ENCODE measurements at places on chromosomes 3 and 15.

GRCh38 chr15:25693321-25694238 lies 169.5 kb downstream of the ATP10A start:
- DNase-seq = no peak

- no peak for DNase-seq
Measured at GRCh38 chr3:52998771-52999513, 46.9 kb downstream of the SFMBT1 start.

GRCh38 chr15:97875513-97876280 lies 84.8 kb upstream of the ARRDC4 start:
- DNase-seq = no peak

DNA sequence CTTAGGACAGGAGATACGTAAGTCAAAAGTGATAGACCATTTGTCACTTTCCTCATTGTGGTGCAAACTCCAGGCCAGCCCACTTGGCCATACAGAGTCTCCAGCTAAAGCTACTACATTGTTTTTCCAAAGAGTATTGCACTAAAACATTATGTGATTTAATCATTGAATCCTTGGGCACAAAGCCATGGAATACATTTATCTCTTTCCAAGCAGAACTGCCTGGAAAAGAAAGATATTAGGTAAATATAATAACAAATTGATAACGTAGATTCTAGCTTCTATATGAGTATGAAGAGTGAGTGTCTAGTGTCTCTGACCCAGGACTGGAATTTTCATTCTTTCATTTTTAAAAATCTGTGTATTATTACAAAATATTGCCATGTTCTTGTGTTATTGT lies 863.7 kb upstream of the SEMA6D start:
- DNase-seq = no peak

- no peak for DNase-seq
Measured at GRCh38 chr3:16810593-16811367, 74.0 kb upstream of the PLCL2 start.

DNA sequence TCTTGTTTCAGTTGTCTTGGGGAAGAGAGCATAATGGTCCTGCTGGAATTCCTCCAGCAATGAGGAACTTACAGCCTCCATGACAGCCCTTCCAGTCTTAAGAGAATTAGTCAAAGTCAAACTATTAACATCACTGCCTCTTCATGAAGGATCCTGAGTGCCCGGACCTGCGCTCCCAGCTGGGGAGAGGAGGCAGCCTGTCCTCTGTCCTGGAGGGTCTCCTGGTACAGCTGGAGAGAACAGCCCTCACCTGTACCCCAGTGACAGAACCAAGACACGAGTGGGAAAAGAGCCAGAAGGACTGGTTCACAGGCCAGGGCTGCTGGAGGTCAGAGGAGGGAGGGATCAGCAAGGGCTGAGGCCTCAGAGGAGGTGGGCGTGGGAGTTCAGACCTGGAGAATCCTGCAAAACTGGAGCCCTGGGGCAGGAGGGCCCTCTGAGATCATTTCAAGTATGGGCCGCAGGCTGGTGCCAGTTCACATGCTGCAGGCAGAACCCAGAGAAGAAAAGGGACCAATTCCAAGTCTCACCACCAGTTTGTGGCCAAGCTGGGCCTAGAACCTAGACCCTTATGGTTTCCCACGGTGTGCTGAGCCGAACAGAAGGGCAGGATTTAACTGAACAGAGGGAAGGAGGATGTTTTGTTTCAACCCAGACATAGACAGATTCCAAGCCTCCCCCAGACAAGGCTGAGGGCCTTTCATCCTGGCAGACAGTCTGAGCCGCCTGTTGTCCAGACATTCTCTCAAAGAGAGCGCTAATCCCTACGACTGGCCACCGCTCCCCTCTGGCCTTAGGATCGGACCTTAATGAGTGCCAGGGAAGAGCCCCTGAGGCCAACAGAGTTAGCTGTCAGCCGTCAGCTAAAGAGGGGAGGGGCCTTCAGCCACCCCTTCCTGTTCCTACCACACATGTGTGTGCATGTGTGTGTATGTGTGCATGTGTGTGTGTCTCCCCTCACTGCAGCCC lies 18.2 kb downstream of the LOXL1 start:
- no peak for DNase-seq

DNA sequence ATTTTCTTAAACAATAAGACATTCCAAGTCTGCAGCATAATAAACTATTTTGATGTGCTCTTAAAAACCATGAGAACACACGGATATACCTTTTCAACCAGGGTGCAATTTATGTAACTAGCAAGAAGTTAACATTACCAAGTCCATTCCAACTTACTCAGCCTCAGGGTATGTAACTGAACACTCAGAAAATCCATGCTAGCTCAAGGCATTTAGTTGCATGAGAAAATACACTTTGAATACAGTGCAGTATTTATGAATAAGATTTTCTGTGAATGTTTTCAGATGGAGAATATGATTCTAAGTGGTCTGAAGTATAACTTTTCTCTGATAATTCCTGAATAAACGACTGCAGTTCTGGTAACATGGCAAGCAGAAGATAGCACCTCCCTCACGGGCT lies 124.3 kb downstream of the SNRK start:
- no peak for DNase-seq

DNA sequence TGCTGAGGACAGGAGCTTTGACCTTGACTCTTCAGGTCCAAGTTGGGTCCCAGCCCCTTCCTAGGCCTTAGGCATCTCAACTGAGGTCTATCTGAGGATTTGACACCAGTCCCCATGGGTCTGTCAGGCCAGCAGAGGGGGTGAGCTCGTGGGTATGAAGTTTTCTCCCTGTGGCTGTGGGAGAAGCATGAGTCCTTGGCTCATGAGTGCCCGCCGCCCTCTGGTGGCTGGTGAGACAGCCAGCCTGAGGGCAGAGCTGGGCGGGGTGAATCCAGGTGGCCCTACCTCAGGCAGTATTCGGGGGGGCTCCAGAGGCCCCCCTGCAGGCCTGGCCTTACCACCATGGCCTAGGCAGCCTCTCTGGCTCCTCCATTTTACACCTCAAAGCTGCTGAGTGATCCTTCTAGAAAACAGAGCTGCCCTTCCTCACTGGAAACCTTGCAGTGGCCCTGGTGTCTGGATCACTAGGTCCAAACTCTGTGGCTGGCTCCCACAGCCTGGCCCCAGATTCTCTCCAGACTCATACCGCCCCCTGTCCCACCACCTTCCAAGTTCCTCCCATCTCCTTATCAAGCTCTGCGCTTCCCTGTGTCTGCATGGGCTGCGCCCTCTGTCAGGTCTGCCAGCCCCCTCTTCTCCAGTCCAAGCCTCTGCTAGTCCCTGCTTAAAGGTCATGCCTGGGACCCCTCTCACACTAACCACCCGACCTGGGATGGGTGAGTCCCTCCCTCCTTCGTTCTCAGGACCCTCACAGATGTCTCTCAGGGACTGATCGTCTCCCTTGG lies 16.1 kb downstream of the SH2D7 start:
- DNase-seq = no peak

- DNase-seq = no peak
Measured at GRCh38 chr3:170907637-170908234, 701 bp downstream of the EIF5A2 start.

DNA sequence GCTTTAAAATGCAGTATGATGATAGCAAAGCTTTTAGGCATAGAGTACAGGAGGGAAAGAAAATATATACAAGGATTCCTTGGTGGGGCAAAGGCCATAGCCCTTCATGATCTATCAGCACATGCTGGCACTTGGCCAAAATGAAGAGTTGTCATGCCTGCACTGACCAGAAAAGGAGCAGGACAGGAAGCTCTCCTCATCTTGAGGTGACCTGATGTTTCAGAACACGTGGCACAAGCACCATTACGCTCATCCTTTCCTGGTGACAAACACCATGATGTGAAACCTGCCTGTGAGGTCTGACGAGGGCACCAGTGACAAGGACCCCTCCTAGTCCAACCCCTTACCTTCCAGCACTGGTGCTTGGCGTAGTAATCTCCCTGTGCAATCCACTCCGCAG lies 77.9 kb upstream of the DCLK3 start:
- DNase-seq = no peak

DNA sequence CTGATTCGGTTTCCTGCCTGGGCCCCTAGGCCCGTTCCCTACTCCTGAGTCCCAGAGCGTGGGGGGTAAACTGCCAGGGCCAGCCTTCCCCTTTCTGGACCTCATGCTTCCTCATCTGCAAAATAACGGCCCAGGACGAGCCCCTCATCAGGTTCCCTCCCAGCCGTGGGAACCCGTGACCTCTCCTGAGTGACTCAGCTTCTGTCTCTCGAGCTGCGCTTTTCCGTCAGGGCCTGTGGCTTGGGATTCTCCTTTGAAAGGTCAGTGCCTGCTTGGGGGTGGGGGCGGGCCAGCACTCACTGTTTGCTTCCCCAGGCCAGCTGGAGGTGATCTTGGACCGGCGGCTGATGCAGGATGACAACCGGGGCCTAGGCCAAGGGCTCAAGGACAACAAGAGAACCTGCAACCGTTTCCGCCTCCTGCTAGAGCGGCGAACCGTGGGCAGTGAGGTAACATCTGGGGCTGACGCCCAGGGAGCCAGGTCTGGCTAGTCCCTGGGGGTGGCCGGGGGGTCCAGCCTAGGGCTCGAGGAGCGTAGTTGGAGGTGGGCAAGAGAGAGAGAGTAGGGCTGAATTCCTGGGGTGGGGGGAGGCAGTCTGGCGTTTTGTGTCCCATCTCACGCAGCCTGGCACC lies 12.8 kb downstream of the MAN2A2 start:
- no peak for DNase-seq

DNA sequence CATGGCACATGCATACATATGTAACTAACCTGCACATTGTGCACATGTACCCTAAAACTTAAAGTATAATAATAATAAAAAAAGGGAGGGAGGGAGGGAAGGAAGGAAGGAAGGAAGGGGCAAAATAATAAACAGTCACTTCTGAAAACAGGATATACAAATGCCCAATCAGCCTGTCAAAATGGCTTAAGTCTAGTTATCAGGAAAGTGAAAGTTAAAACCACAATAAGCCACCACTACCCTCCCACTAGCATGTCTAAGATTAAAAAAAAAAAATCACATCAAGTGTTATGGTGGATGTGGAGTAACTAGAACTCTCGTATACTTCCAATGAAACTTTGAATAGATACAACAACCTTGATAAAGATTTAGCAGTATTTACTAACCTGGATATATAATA lies 145.6 kb upstream of the GMNC start:
- no peak for DNase-seq

DNA sequence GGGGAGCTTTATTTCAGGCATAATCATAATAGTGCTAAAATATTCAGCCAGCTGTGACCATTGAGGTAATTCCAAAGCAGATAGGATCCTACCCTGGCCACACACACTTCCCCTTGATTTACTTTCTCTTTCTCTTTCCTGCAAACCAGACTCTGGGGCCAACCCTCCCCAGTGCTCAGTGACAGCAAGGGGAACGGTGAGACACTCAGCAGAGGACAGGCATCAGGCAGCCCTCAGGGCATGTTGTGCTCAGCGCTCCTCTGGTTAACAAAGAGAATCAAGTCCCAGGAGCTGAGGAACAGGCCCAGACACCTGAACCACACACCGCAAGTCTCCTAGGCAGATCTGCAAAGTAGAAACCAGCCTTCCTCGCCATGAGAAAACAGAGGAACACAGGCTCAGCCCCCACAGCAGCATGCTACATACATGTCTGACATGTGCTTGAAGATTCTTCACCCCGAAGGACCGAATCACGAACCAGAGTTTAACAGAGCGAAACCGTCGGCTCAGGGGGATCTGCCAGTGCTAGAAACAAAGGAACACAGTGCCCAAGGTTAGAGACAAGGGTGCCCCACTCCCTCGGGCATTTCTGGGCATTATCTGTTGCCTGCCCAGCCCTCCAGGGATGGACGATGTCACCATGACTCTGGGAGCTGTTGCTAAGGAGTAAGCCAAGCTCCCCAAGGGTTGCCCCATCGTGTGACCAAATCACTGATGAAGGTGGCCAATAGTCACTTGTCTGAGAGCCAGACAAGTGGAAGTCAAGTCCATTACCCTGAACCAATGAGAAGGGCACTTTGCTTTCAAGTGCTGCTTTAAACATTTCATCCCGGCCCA lies 17.5 kb downstream of the HDC start:
- DNase-seq = no peak

- DNase-seq = no peak
Measured at GRCh38 chr15:43514241-43515057, 3.0 kb upstream of the MAP1A start.

DNA sequence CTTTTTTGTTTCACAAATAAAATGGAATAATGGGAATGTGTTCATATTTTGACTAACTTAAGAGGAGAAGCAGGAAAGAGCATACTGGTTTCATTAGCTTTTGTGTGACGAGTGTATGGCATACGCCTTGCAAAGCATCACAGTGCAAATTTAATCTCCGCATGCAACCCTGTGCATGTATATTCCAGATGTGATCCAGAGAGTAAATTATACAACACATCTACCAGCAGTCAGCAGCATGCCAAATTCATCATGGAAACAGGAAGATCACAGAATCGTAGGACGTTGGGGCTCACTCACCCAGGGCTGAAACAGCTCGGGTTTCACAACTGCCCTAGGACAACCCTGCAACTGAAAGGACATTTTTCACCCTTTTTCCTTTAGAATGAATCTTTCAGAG lies 53.4 kb downstream of the ADAMTS9 start:
- DNase-seq = no peak

DNA sequence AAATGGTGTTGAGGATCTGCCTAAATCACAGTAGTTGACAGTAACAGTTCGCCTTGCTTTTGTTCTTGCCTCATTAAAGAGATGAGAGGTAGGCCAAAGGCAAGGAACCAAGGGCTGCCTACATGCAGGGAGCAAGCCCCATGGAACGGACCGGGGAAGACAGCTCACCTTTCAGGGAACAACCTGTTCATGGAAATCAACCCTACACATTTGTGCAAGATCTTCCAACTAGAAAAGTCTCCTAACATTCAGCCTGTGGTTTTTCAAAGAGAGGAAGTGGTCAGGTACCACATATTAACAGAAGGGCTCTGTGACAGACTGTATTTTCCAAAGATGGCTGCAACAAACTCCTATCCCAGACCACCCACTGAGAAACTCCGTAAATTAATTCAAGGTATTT lies 1031.8 kb upstream of the NR2F2 start:
- no peak for DNase-seq

GRCh38 chr15:96222981-96223380 lies 107.5 kb upstream of the NR2F2 start:
- no peak for DNase-seq

GRCh38 chr15:85609492-85609891 lies 185.2 kb downstream of the KLHL25 start:
- no peak for DNase-seq

GRCh38 chr3:149958171-149958796 lies 12.4 kb downstream of the PFN2 start:
- no peak for DNase-seq

DNA sequence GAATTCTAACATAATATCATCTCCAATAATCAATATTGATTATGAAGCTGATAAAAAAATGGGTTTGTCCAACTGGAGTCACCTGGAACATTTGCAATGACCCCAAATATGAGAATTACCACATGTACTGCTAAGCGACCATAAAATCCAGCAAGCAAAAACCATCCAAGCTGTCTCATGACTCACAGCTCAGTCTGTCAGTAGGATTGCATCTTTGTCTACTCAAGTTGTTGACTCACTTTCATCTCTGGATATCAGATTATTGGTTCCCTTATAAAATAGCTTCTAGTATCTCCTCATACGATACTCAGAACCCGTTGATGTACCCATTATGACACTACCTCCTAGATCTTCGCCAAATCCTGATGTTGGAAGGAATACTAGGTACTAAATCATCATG lies 209.8 kb upstream of the ATP11B start:
- DNase-seq = no peak
